ENCODE measurements at places on chromosomes 1 and 21.

DNA sequence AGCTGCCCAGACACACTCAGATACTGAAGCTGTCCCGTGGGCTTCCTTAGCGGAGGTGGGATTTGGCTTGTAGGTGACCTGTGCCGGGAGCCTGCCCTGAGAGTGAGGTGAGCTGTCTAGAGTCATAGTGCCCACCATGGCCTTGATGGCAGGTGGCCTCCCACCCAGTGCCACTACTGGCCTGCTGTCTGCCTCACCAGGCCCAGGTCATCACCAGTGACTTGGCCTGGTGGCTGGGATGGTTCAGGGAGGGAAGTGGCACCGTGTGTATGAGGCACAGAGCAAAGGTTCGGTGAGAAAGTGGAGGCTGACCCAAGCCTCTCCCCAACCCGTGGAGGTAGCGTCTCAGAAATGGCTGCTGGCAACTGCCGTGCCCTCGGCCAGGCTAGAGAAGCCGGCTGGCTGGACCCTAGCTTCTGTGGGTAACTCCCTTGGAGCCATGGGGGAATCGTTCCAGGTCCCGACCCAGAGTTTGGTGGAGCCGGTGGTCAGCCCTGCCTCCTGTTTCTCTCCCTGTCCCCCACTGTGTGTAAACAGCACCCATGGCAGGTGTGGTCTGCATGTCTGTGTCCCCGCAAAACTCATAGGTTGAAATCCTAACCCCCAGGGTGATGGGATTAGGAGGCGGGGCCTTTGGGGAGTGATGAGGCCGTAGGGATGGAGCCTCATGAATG lies 155.4 kb upstream of the C1orf174 start:
- DNase-seq: no peak

DNA sequence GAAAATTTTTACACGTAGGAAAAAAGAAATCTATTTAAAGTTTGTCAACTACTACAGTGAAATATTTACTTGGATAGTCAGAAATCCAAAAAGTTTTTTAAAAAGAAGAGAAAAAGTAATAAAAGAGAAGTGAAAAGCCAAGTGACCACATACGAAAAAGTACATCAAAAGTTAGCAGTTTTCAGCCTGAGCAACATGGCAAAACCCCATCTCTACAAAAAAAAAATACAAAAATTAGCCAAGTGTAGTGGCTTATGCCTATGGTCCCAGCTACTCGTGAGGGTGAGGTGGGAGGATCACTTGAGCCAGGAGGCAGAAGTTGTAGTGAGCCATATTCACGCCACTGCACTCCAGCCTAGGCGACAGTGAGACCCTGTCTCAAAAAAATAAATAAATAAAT lies 5.2 kb upstream of the MR1 start:
- DNase-seq: no peak

GRCh38 chr1:41521766-41522165 lies 37.3 kb upstream of the EDN2 start:
- DNase-seq: no peak

- no peak for DNase-seq
These were observed 73.1 kb downstream of the ATP6V1G3 start for GRCh38 chr1:198467342-198467741.

DNA sequence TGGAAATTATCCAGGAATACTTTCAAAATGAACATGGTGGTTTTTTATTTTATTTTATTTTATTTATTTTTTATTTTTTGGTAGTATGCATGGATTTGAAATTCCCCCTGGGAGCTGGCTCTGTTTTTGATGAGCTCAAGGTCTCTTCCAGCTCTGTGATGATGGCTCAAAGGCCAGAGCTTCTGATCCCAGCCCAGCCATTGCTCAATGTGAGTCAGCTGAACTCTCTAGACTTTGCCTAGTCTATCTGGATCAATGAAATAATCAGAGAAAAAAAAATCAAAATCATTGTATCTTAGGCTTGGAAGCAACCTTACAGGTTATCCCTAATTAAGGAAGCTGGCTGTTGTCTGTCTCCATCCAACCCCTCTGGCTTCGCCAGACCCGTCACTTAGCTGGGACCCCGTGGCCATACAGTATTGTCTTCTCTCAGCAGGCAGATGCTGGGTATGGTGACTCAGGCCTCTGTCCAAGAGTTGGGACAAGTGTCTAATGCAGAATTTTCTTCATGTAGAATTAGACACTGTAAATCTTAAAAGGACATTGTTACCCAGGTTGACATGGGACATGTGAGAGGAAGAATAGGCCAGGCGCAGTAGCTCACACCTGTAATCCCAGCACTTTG lies 90.2 kb upstream of the LPGAT1 start:
- DNase-seq: no peak

- DNase-seq: peak; percentile 62
These were observed 29.1 kb upstream of the A3GALT2 start for GRCh38 chr1:33349778-33350610.

- DNase-seq: no peak
These were observed 121.4 kb downstream of the TGFBR3 start for GRCh38 chr1:91764471-91765115.

DNA sequence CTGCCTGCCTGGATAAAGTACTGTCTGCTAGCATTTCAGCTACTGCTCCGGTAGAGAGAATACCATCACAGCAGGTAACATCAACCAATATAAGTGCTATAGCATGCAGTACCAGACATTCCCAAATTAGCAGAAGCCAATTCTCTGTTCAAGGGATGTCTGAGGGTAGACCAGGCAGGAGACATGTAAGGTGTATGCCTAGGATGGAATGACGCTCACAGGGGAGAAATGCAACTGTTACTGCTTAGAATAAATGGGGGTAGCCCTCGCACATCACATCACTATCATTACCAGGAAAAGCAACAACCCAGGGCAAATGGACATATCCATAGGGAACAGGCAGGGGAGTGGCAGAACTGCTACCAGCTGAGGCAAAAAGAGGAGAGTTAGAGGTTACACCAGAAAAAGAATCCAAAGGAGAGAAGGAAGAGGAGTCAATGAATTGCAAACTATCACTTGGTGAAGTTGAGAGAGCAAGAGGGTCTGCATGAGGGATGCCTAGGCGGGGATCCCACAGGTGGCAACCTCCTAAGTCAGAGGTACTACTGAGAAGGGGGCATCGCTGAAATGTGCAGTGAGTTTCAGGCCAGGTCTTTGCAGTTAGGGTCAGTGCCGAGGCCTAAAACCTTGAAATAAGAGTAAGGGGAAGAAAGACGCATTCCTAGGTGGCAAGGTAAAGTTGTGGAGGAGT lies 1.1 kb downstream of the UBE2Q1 start:
- DNase-seq: no peak

DNA sequence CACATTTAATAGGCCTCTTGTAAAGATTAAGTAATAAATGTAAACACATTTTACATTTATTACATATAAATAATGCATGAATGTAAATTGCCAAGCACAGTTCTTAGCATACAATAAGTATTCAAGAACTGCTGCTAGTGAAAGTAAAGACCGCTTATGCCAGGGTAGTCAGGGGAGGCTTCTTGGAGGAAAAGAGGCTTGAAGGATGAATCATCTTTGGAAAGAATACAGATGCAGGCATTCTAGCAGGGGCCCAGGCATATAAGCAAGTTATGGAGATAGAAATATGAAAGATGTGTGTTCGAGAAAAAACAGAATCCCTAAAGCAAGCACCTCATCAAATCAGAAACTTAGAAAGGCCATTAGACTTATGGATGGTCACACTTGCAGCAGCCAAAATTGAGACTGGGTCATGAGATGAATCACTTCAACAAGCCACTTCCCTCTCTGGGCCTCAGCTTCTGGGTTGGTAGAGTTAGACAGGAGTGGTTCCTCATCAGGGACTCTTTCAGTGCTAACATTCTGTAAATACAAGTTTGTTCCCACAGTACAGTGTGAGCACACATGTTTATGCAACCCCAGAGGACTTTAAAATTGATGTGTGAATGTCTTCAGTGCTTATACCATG lies 79.8 kb upstream of the ROR1 start:
- no peak for DNase-seq

- DNase-seq: peak; percentile 49
These were observed 37.6 kb downstream of the GALNT2 start for GRCh38 chr1:230104395-230105244.

GRCh38 chr21:14453339-14454015 lies 70.5 kb upstream of the HSPA13 start:
- no peak for DNase-seq

DNA sequence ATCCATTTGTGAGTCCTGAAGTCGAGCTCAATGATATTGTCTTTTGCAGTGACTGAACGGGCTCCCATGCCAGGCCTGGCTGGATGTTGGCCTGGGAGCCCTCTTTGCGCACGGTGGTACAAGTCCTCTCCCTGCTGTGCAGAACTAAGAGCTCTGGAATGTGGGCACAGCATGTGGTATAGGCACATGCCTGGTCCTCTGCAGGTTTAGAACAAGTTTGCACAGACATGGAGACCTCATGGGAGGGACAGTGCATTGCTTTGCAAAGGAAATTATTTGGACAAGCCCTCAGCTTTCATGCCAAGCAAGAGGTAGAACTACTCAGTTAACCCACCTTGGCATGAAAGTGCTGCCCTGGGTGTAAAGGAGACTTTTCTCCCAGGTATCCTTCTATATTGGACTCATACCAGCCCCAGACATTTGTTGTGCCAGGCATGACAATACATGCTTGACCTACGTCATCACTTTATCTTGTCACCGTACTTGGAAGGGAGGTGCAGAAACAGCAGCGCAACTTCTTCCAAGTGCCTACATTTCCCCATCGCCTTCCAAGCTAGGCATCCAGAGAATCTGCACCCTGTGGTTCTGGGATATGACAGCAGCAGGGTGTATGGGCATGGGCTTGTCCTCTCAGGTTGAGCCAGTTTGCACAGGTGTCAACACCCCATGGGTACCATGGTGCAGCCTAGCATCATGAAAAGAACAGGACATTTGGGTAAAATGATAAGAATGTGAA lies 37.6 kb upstream of the MRPS6 start:
- no peak for DNase-seq

DNA sequence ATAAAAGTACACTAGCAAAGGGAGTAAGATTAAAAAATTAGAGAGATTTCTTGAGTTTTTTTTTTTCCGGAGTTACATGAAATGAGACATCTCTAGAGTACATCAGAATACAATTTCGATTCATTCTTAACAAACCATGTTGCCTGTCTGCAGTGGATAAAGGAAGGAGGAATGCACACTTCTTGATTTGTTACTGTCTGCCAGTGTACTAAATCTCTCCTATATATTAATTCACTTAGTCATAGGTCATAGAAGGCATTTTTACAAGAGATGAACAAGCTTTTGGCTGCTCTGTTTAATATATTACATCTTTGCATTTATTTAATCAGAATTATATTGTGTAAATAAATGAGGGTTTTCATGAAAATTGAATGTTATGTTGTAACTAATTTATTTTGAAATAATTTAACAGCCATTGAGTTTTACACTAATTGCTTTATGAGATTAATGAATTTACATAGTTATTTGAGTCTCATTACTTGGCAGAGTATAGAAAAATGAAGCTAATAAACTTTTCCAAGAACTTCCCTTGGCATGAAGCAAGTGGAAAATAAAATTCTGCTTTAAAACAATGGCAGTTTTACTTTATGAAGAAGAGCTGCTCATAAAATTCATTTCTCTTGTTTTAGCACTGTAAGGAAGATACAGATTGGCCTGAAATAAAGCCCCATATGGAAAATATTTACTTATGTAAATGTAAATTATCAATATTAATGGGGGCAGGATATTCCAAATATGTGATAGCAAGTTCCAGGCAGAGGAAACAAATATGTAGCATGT lies 1284.7 kb downstream of the BRINP3 start:
- DNase-seq: no peak

DNA sequence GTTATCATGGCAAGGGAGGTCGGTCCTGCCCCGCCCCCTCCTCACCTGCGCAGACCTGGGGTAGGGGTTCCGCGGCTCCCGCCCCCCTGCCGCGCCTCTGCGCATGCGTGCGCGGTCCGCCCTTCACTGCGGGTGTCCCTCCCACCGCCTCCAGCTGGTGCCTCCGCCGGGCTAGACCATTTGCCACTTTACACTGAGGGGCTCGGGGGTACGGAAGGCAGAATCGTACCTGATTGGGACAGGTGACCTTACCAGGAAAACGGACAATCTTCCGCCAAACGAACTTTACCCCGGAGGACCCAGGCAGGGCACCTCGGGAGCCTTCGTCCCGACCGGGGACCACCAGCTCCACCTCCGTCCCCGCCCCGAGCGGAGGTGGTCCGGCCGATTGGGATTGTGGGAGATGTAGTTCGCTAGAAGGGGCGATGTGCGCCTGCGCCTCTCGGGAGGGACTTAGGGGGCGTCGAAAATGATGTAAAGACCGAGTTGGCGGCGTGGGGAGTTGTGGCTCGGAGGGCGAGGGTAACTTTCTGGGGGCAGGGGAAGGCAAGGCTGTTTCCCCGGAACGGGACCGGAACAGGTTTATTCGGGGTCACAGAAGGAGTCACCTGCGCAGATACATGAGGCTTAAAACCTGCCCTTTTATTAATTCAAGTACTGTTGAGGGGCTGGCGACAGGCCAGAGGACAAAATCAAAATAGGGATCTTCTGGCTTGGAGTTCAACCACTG lies at the start of gene DNAJC28:
TSS of gene DNAJC28 (minus strand) at position 344 of the 730 bp plus-strand sequence. CDS start 2,323 bp downstream, outside the sequence.
- peak; percentile 87 for DNase-seq

DNA sequence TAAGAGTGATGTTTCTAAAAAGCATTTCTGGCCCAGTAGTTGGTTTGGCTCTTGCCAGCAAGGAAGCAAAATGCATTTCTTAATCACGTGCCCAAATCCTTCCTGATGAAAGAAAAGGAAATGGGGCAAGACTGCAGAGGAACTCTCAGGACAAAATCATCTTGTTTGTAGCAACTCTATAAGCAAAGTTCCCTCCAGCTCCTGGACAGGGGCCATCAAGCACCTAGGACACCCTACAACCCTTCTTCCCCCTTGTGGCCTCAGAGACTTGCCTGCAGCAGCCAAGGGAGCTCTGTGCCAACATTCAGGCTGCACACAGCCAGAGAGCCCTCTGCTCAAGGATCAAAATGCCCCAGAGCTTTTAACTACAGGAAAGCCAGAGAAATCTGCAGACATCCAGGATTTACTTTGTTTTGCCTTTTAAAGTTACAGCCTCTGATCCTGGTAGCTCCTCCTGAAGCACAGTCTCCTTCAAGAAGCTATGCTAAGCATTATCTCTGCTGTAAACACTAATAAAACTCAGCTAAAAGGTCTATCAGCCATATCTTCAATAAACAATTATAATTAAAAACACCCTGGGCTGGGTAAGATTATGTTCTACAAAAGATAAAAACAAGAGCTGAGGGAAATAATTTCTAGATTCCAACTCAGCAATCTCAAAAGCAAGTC lies 105.0 kb downstream of the KIAA0319L start:
- no peak for DNase-seq

- DNase-seq: no peak
These were observed 221.8 kb upstream of the JUN start for GRCh38 chr1:59005491-59006288.

DNA sequence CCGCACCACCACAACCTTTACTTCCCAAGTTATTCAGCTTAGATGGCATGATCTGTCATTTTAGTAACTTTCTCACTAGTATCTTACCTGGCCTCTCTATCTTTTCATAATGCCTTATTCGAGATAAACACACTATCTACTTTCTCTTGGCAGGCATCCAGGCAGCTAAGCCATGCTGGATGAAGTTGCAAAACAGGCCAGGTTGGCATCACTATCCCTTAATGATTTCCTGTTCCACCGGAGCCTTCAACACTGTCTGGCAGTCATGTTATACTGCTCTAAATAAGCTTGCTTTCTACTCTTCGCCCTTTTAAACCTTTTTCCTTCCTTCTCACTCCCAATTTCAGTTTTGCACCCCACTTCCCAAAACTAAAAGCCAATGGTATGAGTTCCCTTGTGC lies 12.0 kb upstream of the KCNH1 start:
- no peak for DNase-seq

GRCh38 chr21:18368205-18368604 lies 35.4 kb downstream of the TMPRSS15 start:
- no peak for DNase-seq

- DNase-seq: no peak
These were observed 58.9 kb downstream of the TGFBR3 start for GRCh38 chr1:91827087-91827458.

Data from stimulated activated CD8-positive, alpha-beta memory T cell treated with anti-CD3 and anti-CD28 coated beads, Interleukin-15, amount 100 ng/mL, for 24 hours (primary cell).